ENCODE measurements at places on chromosomes 6 and 20. TPM values are rescaled to one million over a fixed set of nuclear protein-coding genes. Genes with fewer than 3 reads are reported as not detected.
A peak's percentile ranks its signal among the peaks of the same experiment; 100 is the strongest.

DNA sequence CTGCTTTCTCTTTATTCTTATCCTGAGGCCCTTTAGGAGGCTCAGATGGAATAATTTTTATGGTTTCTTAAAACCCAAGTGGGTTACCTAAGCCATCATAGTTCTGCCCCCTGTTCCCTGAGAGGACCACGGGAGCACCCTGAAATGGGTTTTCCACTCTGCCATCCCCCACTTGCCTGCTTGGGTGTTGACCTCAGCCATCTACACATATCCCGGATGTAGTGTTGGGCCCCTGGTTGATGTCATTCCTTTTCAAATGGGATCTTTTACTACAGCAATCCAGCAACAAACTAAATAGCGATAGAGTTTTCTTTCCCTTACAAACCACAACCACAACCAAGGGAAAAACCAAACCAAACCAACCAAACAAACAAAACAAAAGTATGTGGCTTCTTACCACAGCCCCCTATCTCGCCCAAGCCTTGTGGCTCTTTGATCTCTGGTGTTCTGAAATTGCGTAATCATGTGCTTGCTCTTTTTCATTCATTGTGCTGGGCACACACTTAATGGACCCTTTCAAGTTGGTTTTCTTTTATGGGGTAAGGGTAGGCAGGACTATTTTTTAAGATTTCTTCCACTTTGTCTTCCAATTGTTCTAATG, 154.9 kb downstream of the ESR1 start:
- H3K27me3 ChIP-seq: no peaks in the 10 kb centered on the region
- no peak overlapping the region for H3K4me3 ChIP-seq
- H3K27ac ChIP-seq: peak overlapping the region; percentile 39
- DNase-seq: peak; percentile 42
- peaks cover 25% of the 10 kb centered on the region for H3K4me1 ChIP-seq

GRCh38 chr20:5608442-5609161, 141.6 kb upstream of the SHLD1 start:
- peak overlapping the region; percentile 71 for H3K27ac ChIP-seq
- H3K27me3 ChIP-seq: no peaks in the 10 kb centered on the region
- peak; percentile 63 for DNase-seq
- H3K36me3 ChIP-seq: no peaks in the 10 kb centered on the region
- H3K4me3 ChIP-seq: peak overlapping the region; percentile 77

Gene LRFN2
- not detected for total RNA-seq

DNA sequence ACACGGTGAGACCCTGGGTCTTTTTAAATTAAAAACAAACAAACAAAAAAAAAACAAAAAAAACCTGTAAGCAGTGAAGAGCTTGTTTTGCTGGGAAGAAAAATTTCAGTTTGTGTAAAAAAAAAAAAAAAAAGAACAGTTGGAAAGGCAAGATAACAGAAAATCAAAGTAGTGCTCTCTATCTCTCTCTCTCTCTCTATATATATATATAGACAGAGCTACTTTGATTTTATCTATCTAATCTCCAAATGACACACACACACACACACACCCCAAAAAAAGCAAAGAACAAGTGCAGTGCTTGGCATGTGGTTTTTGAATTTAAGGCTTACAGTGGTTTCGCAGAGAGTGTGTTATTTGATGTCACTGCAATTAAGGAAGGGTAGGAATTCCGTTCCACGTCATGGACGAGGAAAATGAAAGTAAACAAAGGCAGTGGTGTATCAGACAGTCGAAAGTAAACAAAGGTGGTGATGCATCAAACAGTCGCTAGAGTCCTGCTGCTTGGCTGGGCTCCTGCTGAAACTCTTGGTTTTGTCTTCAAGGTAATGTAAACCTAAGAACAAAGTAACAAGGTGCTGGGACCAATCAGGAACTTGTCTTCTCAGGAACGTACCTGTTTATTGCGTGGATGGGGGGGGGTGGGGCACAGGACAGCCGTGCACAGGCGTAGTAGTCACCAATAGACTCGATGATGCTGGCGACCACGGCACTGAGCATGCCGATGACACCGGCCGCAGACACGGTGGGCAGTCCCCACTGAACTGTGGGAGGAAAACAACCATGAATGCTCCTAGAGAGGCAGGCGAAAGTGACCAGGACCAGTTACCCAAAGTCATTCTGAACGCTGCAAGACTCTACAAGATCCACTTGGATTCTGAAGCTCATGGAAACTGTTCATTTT, 131.8 kb downstream of the SLC23A2 start:
- peak overlapping the region; percentile 82 for H3K27ac ChIP-seq
- peak overlapping the region; percentile 56 for H3K4me3 ChIP-seq
- H3K4me1 ChIP-seq: peaks cover 25% of the 10 kb centered on the region
- peaks cover 12% of the 10 kb centered on the region for H3K36me3 ChIP-seq
- H3K27me3 ChIP-seq: no peaks in the 10 kb centered on the region

- H3K27me3 ChIP-seq: no peaks in the 10 kb centered on the region
- H3K36me3 ChIP-seq: no peaks in the 10 kb centered on the region
- DNase-seq: no peak
- no peak overlapping the region for H3K27ac ChIP-seq
- no peak overlapping the region for H3K4me3 ChIP-seq
Measured at GRCh38 chr6:166441325-166442078, 58.8 kb upstream of the MPC1 start.

- no peaks in the 10 kb centered on the region for H3K36me3 ChIP-seq
- H3K27ac ChIP-seq: no peak overlapping the region
- H3K27me3 ChIP-seq: no peaks in the 10 kb centered on the region
- peaks cover 46% of the 10 kb centered on the region for H3K4me1 ChIP-seq
Measured at GRCh38 chr6:17871189-17871519, 116.3 kb downstream of the KIF13A start.

- H3K4me1 ChIP-seq: peaks cover 3% of the 10 kb centered on the region
- no peak overlapping the region for H3K27ac ChIP-seq
- H3K4me3 ChIP-seq: no peak overlapping the region
- DNase-seq: no peak
- no peaks in the 10 kb centered on the region for H3K36me3 ChIP-seq
Measured at GRCh38 chr6:75943381-75943780, 129.1 kb downstream of the IMPG1 start.

GRCh38 chr6:109381061-109381746, 1.1 kb downstream of the CD164 start:
- peak overlapping the region; percentile 95 for H3K4me3 ChIP-seq
- H3K4me1 ChIP-seq: peaks cover 28% of the 10 kb centered on the region
- DNase-seq: peak; percentile 20
- H3K27me3 ChIP-seq: no peaks in the 10 kb centered on the region

GRCh38 chr20:37980383-37980782, 52.9 kb downstream of the TTI1 start:
- peaks cover 8% of the 10 kb centered on the region for H3K36me3 ChIP-seq
- no peak overlapping the region for H3K4me3 ChIP-seq
- no peaks in the 10 kb centered on the region for H3K4me1 ChIP-seq
- no peak overlapping the region for H3K27ac ChIP-seq
- DNase-seq: no peak
- H3K27me3 ChIP-seq: no peaks in the 10 kb centered on the region

GRCh38 chr6:49646130-49646824, 9.6 kb upstream of the RHAG start:
- H3K36me3 ChIP-seq: no peaks in the 10 kb centered on the region
- no peaks in the 10 kb centered on the region for H3K4me1 ChIP-seq
- H3K27ac ChIP-seq: no peak overlapping the region
- no peak overlapping the region for H3K4me3 ChIP-seq
- H3K27me3 ChIP-seq: no peaks in the 10 kb centered on the region
- no peak for DNase-seq

GRCh38 chr20:36284751-36285150, 21.4 kb upstream of the DLGAP4 start:
- no peak overlapping the region for H3K27ac ChIP-seq
- no peak for DNase-seq
- H3K27me3 ChIP-seq: peaks cover 91% of the 10 kb centered on the region
- H3K36me3 ChIP-seq: no peaks in the 10 kb centered on the region

Gene RHAG
- not detected for total RNA-seq

Gene SUMO4
- not detected for total RNA-seq

GRCh38 chr6:41457303-41457670, 88.9 kb upstream of the FOXP4 start:
- H3K4me1 ChIP-seq: peaks cover 10% of the 10 kb centered on the region
- no peak overlapping the region for H3K27ac ChIP-seq
- H3K27me3 ChIP-seq: peaks cover 26% of the 10 kb centered on the region
- H3K4me3 ChIP-seq: no peak overlapping the region

GRCh38 chr20:13259921-13260320, 38.8 kb downstream of the ISM1 start:
- H3K27ac ChIP-seq: no peak overlapping the region
- no peaks in the 10 kb centered on the region for H3K27me3 ChIP-seq
- no peak overlapping the region for H3K4me3 ChIP-seq
- H3K36me3 ChIP-seq: no peaks in the 10 kb centered on the region

Gene IL20RA
- 6.0 TPM for total RNA-seq

GRCh38 chr6:14026831-14027539, 90.6 kb upstream of the CD83 start:
- no peak overlapping the region for H3K27ac ChIP-seq
- DNase-seq: no peak

- no peak overlapping the region for H3K4me3 ChIP-seq
- no peak overlapping the region for H3K27ac ChIP-seq
- no peaks in the 10 kb centered on the region for H3K36me3 ChIP-seq
- DNase-seq: no peak
- H3K4me1 ChIP-seq: no peaks in the 10 kb centered on the region
- H3K27me3 ChIP-seq: peaks cover 12% of the 10 kb centered on the region
Measured at GRCh38 chr20:63070301-63070625, 63.5 kb upstream of the BHLHE23 start.
